ENCODE measurements at places on chromosomes 3 and 15.

- DNase-seq: no peak
- H3K4me3 ChIP-seq: no peak overlapping the region
- no peak overlapping the region for H3K27ac ChIP-seq
- no peaks in the 10 kb centered on the region for H3K27me3 ChIP-seq
- H3K4me1 ChIP-seq: no peaks in the 10 kb centered on the region
These were observed 16.8 kb downstream of the LRRC3B start for GRCh38 chr3:26639339-26639738.

DNA sequence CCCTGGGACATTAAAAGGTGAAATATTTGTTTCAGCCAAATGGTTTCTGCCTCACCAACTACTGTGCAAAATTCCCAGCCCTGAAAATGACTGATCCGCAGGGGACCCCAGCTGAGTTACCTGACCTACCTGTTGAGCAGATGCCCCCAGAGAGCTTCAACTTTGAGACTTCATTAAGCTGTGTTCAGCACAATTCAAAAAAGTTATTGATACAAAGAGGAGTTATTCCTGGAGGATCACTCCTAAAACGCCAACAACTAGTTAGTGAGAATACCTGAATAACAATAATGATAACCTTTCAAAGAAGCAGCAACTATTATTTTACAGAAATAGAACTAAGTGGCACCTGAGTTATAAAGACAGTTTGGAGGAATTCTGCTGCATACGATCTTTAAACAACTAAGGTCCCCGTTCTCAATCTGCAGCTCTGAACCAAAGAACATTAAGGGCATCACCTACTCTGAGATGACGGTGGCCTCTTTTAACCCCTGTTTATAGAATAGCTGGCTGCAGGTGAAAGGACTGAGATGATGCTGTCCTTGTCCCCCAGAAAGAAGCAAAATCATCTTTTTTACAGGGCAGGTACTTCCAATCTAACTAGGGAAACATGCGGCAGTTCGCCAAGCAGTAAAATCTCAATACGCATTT lies 659 bp downstream of the GADL1 start:
- peaks cover 12% of the 10 kb centered on the region for H3K27me3 ChIP-seq
- H3K4me3 ChIP-seq: no peak overlapping the region
- H3K27ac ChIP-seq: no peak overlapping the region
- peaks cover 4% of the 10 kb centered on the region for H3K4me1 ChIP-seq
- DNase-seq: no peak

DNA sequence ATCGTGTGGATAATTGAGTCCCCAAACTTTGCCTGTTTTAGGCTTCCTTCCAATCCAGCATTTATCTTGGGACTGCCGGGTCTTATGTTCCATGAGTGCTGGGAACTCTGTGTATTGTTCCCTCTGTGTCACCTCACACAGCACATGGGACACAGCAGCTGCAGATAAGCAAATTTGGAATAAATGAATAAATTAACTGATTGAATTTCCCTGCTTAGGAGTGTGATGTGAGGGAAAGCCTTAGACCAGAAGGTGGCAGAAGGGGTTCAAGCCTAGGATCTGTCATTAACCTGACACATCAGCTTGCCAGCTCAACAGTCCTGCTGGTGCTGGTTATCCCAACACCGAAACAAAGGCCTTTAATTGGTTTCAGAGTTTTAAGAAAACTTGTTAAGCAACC lies 114.3 kb downstream of the OXSM start:
- no peaks in the 10 kb centered on the region for H3K4me1 ChIP-seq
- DNase-seq: no peak
- no peak overlapping the region for H3K4me3 ChIP-seq
- no peaks in the 10 kb centered on the region for H3K27me3 ChIP-seq
- no peaks in the 10 kb centered on the region for H3K36me3 ChIP-seq
- H3K27ac ChIP-seq: no peak overlapping the region

- no peak overlapping the region for H3K4me3 ChIP-seq
- no peaks in the 10 kb centered on the region for H3K27me3 ChIP-seq
- no peak for DNase-seq
- no peaks in the 10 kb centered on the region for H3K4me1 ChIP-seq
- H3K36me3 ChIP-seq: no peaks in the 10 kb centered on the region
These were observed 221.4 kb upstream of the NANOGP8 start for GRCh38 chr15:35306361-35306981.

DNA sequence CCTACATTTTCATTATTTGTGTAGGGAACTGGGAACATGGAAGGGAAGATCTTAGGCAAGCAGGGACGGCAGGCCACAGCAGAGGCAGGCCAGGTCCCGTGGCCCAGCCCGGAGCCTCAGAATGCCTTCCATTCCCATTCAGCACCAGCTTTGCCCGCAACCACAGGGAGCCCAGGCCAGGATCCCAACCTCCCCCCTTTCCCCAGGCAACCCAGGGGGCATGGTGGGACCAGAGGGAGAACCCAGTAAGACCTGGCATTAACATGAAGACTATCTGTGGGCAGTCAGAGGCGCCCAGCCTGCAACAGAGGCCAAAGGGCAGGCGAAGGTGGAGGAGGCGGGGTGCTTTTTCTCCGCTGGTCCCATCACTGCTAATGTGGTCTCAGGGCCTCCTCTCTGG lies 135.6 kb downstream of the TPRA1 start:
- peaks cover 19% of the 10 kb centered on the region for H3K27me3 ChIP-seq
- no peaks in the 10 kb centered on the region for H3K36me3 ChIP-seq
- DNase-seq: no peak

DNA sequence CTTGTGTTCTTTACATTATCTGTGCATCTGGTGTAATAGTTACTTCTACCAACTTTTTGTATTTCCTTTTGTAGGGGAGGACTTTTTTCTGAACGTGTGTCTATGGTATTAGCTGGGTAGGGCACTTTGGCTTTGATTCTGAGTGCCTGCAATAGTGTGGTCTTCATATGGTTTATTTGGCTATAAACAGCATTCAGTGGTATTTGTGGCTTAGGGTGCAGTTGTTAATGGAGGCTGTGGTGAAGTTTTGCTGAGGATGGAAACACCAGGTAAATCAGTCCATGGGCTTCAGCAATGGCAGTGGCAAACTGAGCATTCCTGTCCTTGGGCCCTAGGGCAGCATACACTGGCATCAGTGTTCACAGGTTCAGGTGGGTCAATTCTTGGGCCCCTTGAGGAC lies 230.6 kb upstream of the CTNNB1 start:
- H3K27me3 ChIP-seq: no peaks in the 10 kb centered on the region
- no peaks in the 10 kb centered on the region for H3K36me3 ChIP-seq
- H3K4me3 ChIP-seq: no peak overlapping the region
- no peak overlapping the region for H3K27ac ChIP-seq
- DNase-seq: no peak
- peaks cover 11% of the 10 kb centered on the region for H3K4me1 ChIP-seq

- peaks cover 59% of the 10 kb centered on the region for H3K36me3 ChIP-seq
- no peak overlapping the region for H3K4me3 ChIP-seq
- peaks cover 55% of the 10 kb centered on the region for H3K4me1 ChIP-seq
- peak overlapping the region; percentile 87 for H3K27ac ChIP-seq
- no peak for DNase-seq
These were observed 85.5 kb downstream of the KLHL25 start for GRCh38 chr15:85709250-85709649.

- no peaks in the 10 kb centered on the region for H3K4me1 ChIP-seq
- no peaks in the 10 kb centered on the region for H3K36me3 ChIP-seq
- H3K27me3 ChIP-seq: no peaks in the 10 kb centered on the region
- H3K27ac ChIP-seq: no peak overlapping the region
- H3K4me3 ChIP-seq: no peak overlapping the region
These were observed 7.5 kb upstream of the STRA6 start for GRCh38 chr15:74209997-74210671.

- DNase-seq: no peak
- no peak overlapping the region for H3K27ac ChIP-seq
- peaks cover 7% of the 10 kb centered on the region for H3K4me1 ChIP-seq
- no peak overlapping the region for H3K4me3 ChIP-seq
- peaks cover 2% of the 10 kb centered on the region for H3K27me3 ChIP-seq
- no peaks in the 10 kb centered on the region for H3K36me3 ChIP-seq
These were observed 1.3 kb upstream of the AP3B2 start for GRCh38 chr15:82710926-82711490.

DNA sequence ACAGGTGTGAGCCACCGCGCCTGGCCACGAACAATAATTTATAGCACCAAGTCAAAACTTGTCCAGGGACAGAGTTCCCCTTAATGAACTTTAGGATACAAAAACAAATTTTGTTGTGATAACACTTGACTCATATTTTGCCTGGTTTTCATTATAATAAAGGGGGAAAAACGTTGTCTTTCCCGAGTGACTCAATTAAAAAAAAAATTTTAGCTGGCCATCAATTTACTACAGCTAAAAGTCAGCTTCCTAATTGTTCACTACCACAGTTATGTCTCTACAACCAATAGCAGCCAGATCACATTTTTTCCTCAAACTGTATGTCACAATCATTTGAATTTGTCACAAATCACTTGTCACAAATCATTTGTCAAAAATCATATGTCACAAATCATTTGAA lies 116.0 kb downstream of the P3H2 start:
- no peaks in the 10 kb centered on the region for H3K4me1 ChIP-seq
- H3K27ac ChIP-seq: no peak overlapping the region
- no peak overlapping the region for H3K4me3 ChIP-seq

GRCh38 chr15:74388363-74388951 lies 21.0 kb upstream of the CYP11A1 start:
- H3K27ac ChIP-seq: no peak overlapping the region
- H3K36me3 ChIP-seq: no peaks in the 10 kb centered on the region
- H3K4me3 ChIP-seq: no peak overlapping the region
- H3K27me3 ChIP-seq: no peaks in the 10 kb centered on the region

DNA sequence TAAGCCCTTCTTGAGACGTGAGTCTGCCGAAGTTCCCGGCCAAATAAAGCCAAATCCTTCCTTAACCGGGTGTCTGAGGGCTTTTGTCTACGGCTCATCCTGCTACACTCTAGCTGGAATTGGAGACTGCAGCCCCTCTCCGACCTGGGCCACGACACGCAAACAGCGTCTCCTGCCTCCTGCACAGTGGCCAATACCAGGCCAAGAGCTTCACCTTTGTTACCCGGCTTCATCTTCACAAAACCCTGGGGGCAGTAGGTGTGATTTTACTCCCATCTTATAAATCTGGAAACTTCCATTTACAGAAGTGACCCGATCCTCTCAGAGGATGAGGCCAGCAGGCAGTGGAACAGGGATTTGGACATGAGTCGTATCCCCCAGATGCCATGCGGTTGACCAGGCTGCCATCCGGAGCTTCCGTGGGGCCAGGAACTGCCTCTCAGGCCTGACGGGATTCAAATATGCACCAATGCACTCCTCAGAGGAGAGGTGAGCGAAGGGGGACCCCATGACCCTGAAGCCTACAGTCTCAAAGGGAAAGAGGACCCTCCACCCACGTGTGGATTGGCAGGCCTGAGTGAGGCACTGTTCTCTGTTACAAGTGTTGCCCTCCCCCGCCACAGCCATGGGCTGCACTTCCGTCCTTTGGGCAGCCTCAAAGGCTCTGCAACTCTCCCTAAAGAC lies 53.2 kb upstream of the KLF13 start:
- H3K4me1 ChIP-seq: peaks cover 41% of the 10 kb centered on the region
- H3K27me3 ChIP-seq: no peaks in the 10 kb centered on the region
- H3K36me3 ChIP-seq: no peaks in the 10 kb centered on the region

DNA sequence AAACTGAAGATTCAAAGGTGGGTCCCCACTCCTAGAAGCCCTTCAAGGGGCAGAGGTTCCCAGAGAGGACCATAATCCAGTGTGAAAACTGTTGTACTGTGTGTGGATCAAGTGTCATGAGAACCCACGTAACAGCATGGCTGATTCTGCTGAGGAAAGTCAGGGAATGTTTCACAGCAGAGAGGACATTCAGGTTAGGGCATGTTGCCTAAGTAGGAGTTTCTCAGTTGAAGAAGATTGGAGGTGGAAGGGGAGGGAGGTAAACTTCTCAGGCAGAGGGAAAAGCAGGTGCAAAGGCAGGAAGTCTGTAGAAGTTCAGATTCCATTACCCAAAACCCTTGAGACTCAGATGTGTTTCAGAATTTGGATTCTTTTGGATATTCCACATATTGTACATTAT lies 246.1 kb upstream of the NR2E3 start:
- H3K4me1 ChIP-seq: no peaks in the 10 kb centered on the region
- H3K36me3 ChIP-seq: no peaks in the 10 kb centered on the region
- H3K27me3 ChIP-seq: peaks cover 8% of the 10 kb centered on the region
- no peak overlapping the region for H3K27ac ChIP-seq
- no peak for DNase-seq

- H3K27me3 ChIP-seq: no peaks in the 10 kb centered on the region
- H3K4me3 ChIP-seq: no peak overlapping the region
- H3K4me1 ChIP-seq: no peaks in the 10 kb centered on the region
- H3K36me3 ChIP-seq: peaks cover 32% of the 10 kb centered on the region
These were observed 100.9 kb downstream of the MYO5A start for GRCh38 chr15:52427804-52428203.

GRCh38 chr3:56823421-56823926 lies 21.7 kb upstream of the ARHGEF3 start:
- no peak overlapping the region for H3K4me3 ChIP-seq
- no peaks in the 10 kb centered on the region for H3K36me3 ChIP-seq
- no peak overlapping the region for H3K27ac ChIP-seq
- H3K4me1 ChIP-seq: peaks cover 6% of the 10 kb centered on the region
- DNase-seq: no peak

GRCh38 chr3:77147836-77148578 lies 108.1 kb downstream of the ROBO2 start:
- no peak for DNase-seq
- no peaks in the 10 kb centered on the region for H3K36me3 ChIP-seq
- H3K4me3 ChIP-seq: no peak overlapping the region
- no peaks in the 10 kb centered on the region for H3K4me1 ChIP-seq

GRCh38 chr3:18044971-18045880 lies 302.8 kb upstream of the TBC1D5 start:
- no peak overlapping the region for H3K27ac ChIP-seq
- no peaks in the 10 kb centered on the region for H3K27me3 ChIP-seq
- no peaks in the 10 kb centered on the region for H3K36me3 ChIP-seq
- no peaks in the 10 kb centered on the region for H3K4me1 ChIP-seq

- no peak overlapping the region for H3K27ac ChIP-seq
- H3K4me1 ChIP-seq: no peaks in the 10 kb centered on the region
- no peaks in the 10 kb centered on the region for H3K27me3 ChIP-seq
- no peak overlapping the region for H3K4me3 ChIP-seq
These were observed 369.1 kb upstream of the FRG2C start for GRCh38 chr3:75295013-75295412.
